ENCODE measurements at places on chromosomes 12 and 14.
A peak's percentile ranks its signal among the peaks of the same experiment; 100 is the strongest.

DNA sequence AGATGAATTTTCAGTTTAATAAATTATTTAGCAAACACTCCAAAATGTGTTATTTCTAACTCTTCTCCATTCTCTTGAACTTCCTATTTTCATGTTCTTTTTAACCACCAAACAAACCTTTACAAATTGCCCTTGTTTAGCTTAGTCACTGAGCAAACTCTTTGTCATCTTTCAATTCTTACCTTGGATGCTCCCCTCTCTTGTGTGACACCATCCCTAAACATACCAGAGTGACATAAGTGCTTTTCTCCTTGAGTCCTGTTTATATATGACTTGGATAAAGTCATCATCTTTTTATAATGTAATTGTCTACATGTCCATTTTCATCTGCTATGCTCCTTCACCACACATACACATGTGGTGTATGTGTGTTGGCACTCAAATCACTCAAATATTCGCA is 3.4 kb upstream of the TMEM19 start:
- H3K27me3 ChIP-seq: no peaks in the 10 kb centered on the region
- H3K36me3 ChIP-seq: no peaks in the 10 kb centered on the region
- H3K4me1 ChIP-seq: peaks cover 8% of the 10 kb centered on the region
- no peak overlapping the region for H3K4me3 ChIP-seq
- DNase-seq: no peak

DNA sequence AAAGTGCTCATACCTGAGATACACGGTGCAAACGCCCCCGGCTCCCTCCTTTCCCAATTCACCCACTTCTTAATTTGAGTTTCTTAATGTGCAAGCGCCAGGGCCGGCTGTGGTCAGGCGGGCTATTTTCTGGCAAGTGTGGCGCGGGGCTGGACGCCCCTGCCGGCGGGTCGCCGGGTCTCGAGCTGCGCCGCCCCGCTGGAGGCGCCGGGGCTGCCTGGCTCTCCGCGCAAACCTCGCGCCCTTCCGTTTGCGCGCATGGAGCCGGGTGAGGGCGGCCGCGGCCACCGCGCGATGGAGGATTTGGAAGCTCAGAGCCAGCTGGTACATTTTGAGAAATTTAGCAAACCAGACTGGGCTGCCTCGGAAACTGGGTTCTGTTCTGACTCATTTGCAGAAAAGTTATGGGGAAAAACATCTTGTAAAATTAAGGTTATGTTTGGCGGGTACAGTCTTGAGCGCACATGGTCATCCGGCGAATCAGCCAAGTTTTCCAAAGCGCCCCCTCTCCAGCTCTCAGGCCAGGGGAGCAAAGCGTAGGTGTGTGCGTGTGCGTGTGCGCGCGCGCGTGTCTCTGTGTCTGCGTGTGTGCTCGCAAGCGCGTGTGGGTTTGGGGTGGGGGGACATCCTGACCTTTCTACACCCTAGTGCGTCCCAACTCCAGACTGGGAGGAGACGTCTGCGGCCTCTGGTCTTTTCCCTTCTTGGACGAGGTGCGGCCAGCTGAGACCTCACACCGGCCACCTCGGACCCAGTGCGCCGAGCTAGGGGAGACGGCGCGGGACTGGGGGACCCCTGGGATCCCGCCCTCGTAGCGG is 6.5 kb upstream of the OTX2 start:
- H3K4me3 ChIP-seq: no peak overlapping the region
- H3K4me1 ChIP-seq: no peaks in the 10 kb centered on the region
- H3K27me3 ChIP-seq: peaks cover 51% of the 10 kb centered on the region
- no peaks in the 10 kb centered on the region for H3K36me3 ChIP-seq
- H3K27ac ChIP-seq: no peak overlapping the region

DNA sequence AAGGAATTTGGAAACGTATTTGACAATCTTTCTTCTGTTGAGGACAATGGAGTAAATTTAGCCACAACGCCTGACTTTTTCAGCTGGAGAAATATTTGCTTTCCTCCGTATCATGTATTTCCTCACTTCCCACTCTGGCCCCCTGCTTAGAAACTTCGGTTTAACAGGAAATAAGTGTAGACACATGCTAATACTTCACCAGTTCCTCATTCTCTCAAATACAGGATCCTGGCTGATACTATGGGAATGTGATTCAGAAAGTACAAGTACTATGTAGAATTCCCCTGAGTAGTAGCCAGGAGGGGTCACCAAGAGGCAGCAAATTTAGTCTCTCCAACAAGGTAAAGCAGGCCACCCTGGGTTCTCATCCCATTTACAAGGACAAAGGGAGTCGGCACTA is 58.0 kb downstream of the FAR2 start:
- no peak overlapping the region for H3K4me3 ChIP-seq
- H3K4me1 ChIP-seq: no peaks in the 10 kb centered on the region
- DNase-seq: peak; percentile 58
- no peaks in the 10 kb centered on the region for H3K27me3 ChIP-seq
- H3K27ac ChIP-seq: no peak overlapping the region

GRCh38 chr14:47678993-47679392 is 3.6 kb upstream of the MDGA2 start:
- no peaks in the 10 kb centered on the region for H3K36me3 ChIP-seq
- no peak overlapping the region for H3K27ac ChIP-seq
- DNase-seq: no peak
- no peak overlapping the region for H3K4me3 ChIP-seq
- peaks cover 27% of the 10 kb centered on the region for H3K27me3 ChIP-seq

- no peaks in the 10 kb centered on the region for H3K36me3 ChIP-seq
- no peak overlapping the region for H3K27ac ChIP-seq
- peaks cover 12% of the 10 kb centered on the region for H3K4me1 ChIP-seq
- no peaks in the 10 kb centered on the region for H3K27me3 ChIP-seq
- no peak overlapping the region for H3K4me3 ChIP-seq
- DNase-seq: no peak
Observed at GRCh38 chr12:45260854-45261253, 45.0 kb downstream of the ANO6 start.

- H3K36me3 ChIP-seq: no peaks in the 10 kb centered on the region
- DNase-seq: peak; percentile 86
- no peaks in the 10 kb centered on the region for H3K27me3 ChIP-seq
- peaks cover 2% of the 10 kb centered on the region for H3K4me1 ChIP-seq
Observed at GRCh38 chr12:67885375-67886169, 103.7 kb upstream of the IFNG-AS1 start.

- no peaks in the 10 kb centered on the region for H3K27me3 ChIP-seq
- H3K4me3 ChIP-seq: no peak overlapping the region
- H3K4me1 ChIP-seq: peaks cover 52% of the 10 kb centered on the region
- peaks cover 4% of the 10 kb centered on the region for H3K36me3 ChIP-seq
Observed at GRCh38 chr14:92985521-92985920, 62.6 kb downstream of the CHGA start.

Measured in muscle of leg (tissue), 16 donors.